Inflammatory macrophage treated with lipopolysaccharide for 4 hours (primary cell): ENCODE measurements at places on chromosomes 7 and 10.
A peak's percentile ranks its signal among the peaks of the same experiment; 100 is the strongest.

- no peak for DNase-seq
These were observed 307.8 kb downstream of the GPR37 start for GRCh38 chr7:124457841-124458240.

- DNase-seq, result no peak
These were observed 7.1 kb downstream of the KCNMA1 start for GRCh38 chr10:77630507-77630848.

DNA sequence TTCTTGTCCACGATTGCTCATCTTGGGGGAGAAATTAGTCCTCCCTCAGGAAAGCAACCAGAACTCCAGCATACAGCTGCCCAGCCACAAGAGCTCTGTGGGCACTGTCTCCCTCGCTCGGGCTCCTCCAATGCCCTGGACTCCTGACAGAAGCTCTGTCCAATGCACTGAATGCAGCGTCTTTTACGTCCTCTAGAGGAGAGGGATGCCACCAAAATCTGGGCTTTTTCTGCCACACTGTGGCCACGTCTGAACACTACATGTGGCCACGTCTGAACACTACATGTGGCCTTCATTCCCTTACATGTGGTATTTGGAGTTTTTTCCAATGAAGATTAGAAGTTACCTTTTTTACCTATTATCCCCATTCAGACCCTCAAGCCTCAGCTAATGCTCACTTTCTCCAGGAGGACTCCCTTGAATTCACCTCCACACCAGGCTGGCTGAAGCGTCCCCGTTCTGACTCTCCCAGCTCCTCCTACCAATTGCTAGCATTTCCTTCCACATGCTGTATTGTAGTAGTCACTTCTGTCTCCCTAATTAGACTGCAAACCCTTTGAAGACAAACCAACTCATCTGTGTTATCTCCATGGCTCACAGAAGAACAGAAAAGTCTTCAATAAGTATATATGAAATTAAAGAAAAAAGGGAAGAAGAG, 134.3 kb upstream of the PDE1C start:
- DNase-seq, result peak; percentile 37

DNA sequence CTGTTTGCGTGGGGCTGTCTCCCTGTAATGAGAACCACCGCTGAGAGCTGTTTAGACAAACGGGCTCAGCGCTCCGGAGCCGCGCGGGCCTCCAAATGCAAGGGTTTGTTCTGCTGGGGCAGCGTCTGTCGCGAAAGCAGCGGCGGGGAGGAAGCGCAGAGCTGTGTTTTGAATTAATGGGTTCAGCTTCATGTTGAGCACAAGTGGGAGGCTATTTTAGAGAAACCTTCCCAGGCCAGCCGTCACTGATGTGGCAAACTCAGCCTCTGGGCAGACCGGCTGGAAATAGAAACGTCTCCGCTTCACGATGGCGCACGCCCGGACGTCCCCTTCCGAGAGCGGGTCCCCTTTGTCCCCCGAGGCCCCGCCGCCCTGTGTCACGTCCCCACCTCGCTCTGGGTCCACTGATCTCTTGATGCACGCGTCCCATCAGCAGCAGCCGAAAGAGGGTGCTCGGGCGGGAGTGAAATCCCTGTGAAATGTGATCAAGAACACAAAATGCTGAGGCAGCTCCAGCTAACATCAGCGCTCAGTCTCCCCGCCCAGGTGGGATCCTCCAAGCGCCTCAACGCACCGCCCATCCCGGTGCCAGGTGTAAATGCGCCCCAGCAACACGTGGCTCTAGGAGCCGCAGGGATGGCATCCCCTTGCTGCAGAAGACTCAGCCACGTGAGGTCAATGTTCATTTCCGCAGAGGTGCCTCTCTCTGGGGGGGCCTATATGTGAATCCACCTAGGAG, 44.9 kb downstream of the BAMBI start:
- no peak for DNase-seq

DNA sequence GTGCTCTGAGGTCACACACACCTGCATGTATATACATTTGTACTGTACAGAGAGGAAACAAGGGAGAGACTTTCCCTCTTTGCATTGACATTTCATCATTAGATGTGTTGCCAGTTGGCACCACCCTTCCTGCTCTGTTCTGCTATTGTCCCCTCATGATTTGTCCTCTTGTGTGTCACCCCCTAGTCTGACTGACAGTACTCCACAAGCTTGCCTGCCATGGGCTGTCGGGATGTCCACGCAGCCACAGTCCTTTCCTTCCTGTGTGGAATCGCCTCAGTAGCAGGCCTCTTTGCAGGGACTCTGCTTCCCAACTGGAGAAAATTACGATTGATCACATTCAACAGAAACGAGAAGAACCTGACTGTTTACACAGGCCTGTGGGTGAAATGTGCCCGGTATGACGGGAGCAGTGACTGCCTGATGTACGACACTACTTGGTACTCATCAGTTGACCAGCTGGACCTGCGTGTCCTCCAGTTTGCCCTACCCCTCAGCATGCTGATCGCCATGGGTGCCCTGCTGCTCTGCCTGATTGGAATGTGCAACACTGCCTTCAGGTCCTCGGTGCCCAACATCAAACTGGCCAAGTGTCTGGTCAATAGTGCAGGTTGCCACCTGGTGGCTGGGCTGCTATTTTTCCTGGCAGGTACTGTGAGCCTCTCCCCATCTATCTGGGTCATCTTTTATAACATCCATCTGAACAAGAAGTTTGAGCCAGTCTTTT, 9.4 kb downstream of the CLDN12 start:
- DNase-seq, result no peak

DNA sequence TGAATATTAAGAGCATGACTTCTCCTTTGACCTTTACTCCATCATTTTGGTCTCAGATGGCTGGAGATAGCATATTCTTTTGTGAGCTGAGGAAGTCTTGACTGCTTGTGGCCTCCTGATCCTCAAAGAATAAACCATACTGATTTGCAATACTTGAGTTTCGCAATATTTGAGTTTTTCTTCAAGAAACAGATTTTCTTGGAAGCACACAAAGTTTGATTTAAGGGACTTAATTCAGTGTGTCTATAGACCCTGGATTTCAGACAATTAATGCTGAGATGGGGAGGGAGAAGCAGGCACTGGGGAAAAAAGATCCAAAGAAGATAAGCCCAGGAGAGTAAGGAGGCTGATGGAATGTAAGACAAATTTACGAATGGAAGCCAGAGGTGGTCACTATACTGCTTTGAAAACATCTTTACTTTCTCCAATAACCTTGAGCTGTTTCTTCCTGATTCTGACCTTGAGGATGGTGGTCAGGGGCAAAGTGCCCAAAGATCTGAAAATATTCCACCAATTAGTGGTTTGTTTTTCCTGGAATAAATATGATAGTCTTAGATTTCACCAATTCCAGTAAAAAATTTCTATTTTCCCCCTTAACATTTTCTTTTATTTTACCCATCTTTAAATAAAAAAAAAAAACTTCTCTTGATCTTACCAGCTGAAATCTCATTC, 7.5 kb downstream of the EPDR1 start:
- DNase-seq, result peak; percentile 22

GRCh38 chr7:139112741-139113250, 3.3 kb upstream of the ZC3HAV1 start:
- no peak for DNase-seq

GRCh38 chr10:11898372-11899066, 75.4 kb downstream of the PROSER2 start:
- no peak for DNase-seq

DNA sequence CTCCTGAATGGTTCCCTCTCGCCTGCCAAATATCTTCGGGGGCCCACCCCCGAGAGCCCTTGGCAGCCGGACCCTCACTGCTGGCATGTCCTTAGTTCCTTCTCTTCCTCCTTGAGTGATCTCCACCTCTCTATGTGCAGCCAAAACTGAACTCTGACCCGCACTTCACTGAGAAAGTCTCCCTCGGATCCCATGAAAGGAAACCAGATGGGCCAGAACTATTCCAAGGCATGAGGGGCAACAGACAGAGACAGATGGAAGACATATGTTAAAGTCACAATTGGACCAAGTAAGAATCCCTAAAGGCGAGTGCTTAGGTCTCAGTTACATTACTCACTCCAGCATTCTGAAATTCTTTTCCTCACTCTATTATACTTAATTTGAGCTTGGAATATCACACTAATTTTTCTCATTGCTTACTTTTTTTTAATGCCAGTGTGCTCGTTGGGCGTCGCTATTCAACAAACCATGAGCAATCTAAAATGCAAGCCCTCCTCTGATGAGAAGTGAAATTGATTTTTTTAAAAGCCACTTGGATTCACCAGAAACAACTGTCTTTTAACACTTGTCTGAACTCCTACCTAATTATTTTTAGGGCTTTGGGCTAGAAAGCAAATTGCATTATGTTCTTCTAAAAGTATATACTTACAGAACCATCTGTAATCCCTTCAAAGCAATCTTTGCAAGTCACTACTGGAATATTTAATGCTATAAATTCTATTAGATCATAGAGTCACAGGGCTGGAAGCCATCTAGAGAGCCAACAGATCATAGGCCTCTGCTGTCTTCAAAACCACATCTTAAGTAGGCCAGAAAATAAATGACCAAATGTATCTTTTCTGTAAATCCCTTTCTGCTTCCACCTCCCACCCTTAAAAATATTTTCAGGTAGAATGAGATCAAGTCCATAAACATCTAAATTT, 43.3 kb upstream of the EZH2 start:
- DNase-seq, result no peak
